A549 treated with Hydrocortisone at 1 μM for 4 hours (cell line): ENCODE measurements at places on chromosomes 13 and 19. TPM values are rescaled to one million over a fixed set of nuclear protein-coding genes. Genes with fewer than 3 reads are reported as not detected.

Gene FBN3
- total RNA-seq, result 0.01 to 0.17 TPM in 2 of 5 replicates, not detected in the others

Gene NOVA2
- total RNA-seq, result 0.59 to 1.3 TPM (median 0.83 TPM) in 5 replicates

Gene DDX39A
- 114 to 137 TPM (median 126 TPM) in 5 replicates for total RNA-seq

Gene LRP3
- total RNA-seq, result 34.3 to 52.9 TPM (median 50.7 TPM) in 5 replicates

Gene CD209
- not detected in 5 replicates for total RNA-seq

Gene FLT1
- 0.02 to 0.05 TPM (median 0.02 TPM) in 3 of 5 replicates, not detected in the others for total RNA-seq
